Naive thymus-derived CD4-positive, alpha-beta T cell (primary cell): ENCODE measurements at places on chromosomes 11 and 22. TPM values are rescaled to one million over a fixed set of nuclear protein-coding genes. Genes with fewer than 3 reads are reported as not detected.

Gene WDR74
- 279 TPM for total RNA-seq

Gene TUT1
- 54.6 TPM for total RNA-seq

Gene SLC5A1
- not detected in 2 replicates for total RNA-seq

Gene RAG1
- 0.32 TPM for total RNA-seq

Gene CD248
- 2.5 TPM for total RNA-seq

Gene CSRP3
- total RNA-seq: not detected in 2 replicates

Gene SLC22A12
- total RNA-seq: not detected

Gene OPCML
- not detected for total RNA-seq

Gene SEPTIN3
- 0.16 TPM for total RNA-seq

Gene SMC1B
- 0.11 TPM for total RNA-seq

Gene DMC1
- total RNA-seq: 0.32 TPM

Gene MUC6
- not detected for total RNA-seq

Gene OR51G1
- total RNA-seq: not detected in 2 replicates

Gene TSGA10IP
- total RNA-seq: not detected in 2 replicates

Gene RAG2
- not detected for total RNA-seq

Gene FGF4
- not detected for total RNA-seq

Gene ZBTB16
- total RNA-seq: 13.9 TPM

Gene CCDC34
- total RNA-seq: 1.8 TPM

Gene SYCE3
- not detected for total RNA-seq

Gene CWC15
- 64.9 TPM for total RNA-seq

Gene PTGDR2
- 1.3 TPM for total RNA-seq

Gene RASL10A
- total RNA-seq: not detected

Gene LDHAL6A
- not detected for total RNA-seq

Gene MYBPC3
- total RNA-seq: not detected

Gene MAJIN
- 0.76 TPM for total RNA-seq

Gene MN1
- total RNA-seq: 1.3 TPM

Gene IL18
- total RNA-seq: 0.95 TPM

Gene CCDC116
- 0.22 TPM for total RNA-seq

Gene MS4A2
- total RNA-seq: 2.3 TPM

Gene MAPK8IP2
- total RNA-seq: 0.30 TPM

Gene UBQLNL
- 0.69 TPM for total RNA-seq

Gene GTPBP1
- 83.4 TPM for total RNA-seq

Gene TLCD5
- 0.17 TPM for total RNA-seq

Gene FGF3
- not detected for total RNA-seq

Gene KCNK4
- total RNA-seq: not detected

Gene TBX1
- total RNA-seq: not detected
